ENCODE measurements at places on chromosomes 2 and 18. TPM values are rescaled to one million over a fixed set of nuclear protein-coding genes. Genes with fewer than 3 reads are reported as not detected.

Gene KCNJ3
- total RNA-seq = not detected

Gene ACMSD
- not detected for total RNA-seq

Gene ANKRD30BL
- not detected for total RNA-seq

Gene SLC66A2
- 32.0 TPM for total RNA-seq

- peak overlapping the region; percentile 61 for H3K4me3 ChIP-seq
- peak overlapping the region; percentile 97 for H3K27ac ChIP-seq
- no peaks in the 10 kb centered on the region for H3K36me3 ChIP-seq
- peaks cover 88% of the 10 kb centered on the region for H3K4me1 ChIP-seq
Observed at GRCh38 chr2:43174368-43174916, 52.0 kb downstream of the ZFP36L2 start.

GRCh38 chr18:27377251-27377650 lies 192.1 kb upstream of the CHST9 start:
- H3K4me3 ChIP-seq = no peak overlapping the region
- no peaks in the 10 kb centered on the region for H3K4me1 ChIP-seq
- DNase-seq = no peak

GRCh38 chr2:141311430-141311829 lies 819.4 kb downstream of the LRP1B start:
- DNase-seq = no peak
- no peaks in the 10 kb centered on the region for H3K27me3 ChIP-seq
- no peaks in the 10 kb centered on the region for H3K4me1 ChIP-seq
- no peak overlapping the region for H3K27ac ChIP-seq

DNA sequence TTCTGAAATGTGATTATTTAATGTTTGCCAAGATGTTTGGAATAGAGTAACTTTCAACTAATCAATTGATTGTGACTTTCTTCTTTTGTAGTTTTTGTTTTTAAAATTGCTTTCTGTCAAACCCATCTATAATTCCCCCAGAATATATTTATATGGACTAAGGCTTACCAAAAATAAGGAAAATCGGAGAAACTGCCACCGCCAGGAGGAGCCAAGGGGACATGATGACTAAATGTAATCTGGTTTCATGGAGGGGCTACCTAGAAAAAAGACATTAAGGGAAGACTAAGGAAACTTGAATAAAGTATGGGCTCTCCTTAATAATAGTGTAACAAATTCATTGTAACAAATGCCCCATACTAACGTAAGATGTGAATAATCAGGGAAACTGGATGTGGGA lies 19.5 kb downstream of the BOLA3 start:
- peaks cover 12% of the 10 kb centered on the region for H3K27me3 ChIP-seq
- no peak overlapping the region for H3K4me3 ChIP-seq
- peaks cover 2% of the 10 kb centered on the region for H3K36me3 ChIP-seq
- DNase-seq = no peak

GRCh38 chr2:12317814-12318426 lies 398.8 kb upstream of the TRIB2 start:
- H3K4me1 ChIP-seq = peaks cover 2% of the 10 kb centered on the region
- no peak overlapping the region for H3K27ac ChIP-seq
- no peaks in the 10 kb centered on the region for H3K36me3 ChIP-seq
- peaks cover 4% of the 10 kb centered on the region for H3K27me3 ChIP-seq
- DNase-seq = no peak

- no peak for DNase-seq
- H3K4me3 ChIP-seq = no peak overlapping the region
- H3K36me3 ChIP-seq = no peaks in the 10 kb centered on the region
- H3K27ac ChIP-seq = no peak overlapping the region
Observed at GRCh38 chr2:217068677-217069250, 208.9 kb upstream of the TNP1 start.

DNA sequence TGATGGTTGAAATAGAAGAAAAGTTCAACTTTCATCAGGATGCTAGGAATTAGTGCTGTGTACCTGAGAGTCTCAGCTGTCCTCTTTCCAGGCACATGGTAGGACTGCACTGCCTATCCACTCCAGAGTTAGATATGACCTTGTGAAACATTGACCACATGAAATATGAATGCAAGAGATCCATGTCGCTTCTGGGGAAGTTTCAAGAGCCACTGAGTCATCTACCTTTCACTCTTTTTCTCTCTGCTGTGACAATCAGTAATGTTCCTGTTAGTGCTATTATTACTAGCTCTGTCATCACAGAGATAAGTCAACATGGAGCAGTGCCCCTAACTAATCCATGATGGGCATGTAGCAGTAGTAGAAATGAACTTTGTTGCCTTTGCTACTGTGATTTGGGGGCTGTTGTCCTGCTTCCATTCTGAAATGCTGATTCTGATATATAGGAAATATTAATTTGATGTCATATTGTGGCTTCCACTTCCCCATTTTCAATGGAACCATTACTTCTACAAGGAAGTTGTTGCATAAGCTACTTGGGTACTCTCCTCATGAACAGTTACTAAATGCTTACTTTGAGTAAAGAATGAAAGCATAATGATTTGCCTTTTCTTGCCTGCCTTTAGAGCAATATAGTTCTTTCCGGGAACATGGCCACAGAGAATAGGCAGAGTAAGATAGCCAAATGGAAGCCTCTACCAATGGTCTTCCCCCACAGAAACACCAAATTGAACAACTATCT lies 192.8 kb upstream of the ZNF521 start:
- no peaks in the 10 kb centered on the region for H3K4me1 ChIP-seq
- H3K4me3 ChIP-seq = no peak overlapping the region
- no peak overlapping the region for H3K27ac ChIP-seq
- no peaks in the 10 kb centered on the region for H3K27me3 ChIP-seq
- no peak for DNase-seq

DNA sequence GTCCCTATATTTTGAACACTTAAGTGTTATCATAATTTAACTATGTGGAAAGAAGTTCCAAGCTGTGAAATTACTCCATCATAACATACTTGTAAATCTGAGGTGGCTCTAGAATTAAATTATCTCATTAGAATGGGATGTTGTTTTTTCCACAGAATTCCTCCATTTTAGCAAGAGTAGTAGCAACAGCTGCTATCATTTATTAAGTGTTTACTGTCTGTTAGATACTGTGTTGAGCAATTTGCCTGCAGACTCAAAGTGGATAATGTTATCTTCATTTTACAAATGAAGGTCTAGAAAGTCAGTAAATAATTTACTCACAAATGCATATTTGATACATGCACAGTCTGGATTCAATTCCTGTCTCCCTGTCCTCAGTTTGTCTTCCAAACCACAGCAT lies 504.8 kb upstream of the NRP2 start:
- H3K27ac ChIP-seq = no peak overlapping the region
- no peaks in the 10 kb centered on the region for H3K27me3 ChIP-seq
- H3K4me3 ChIP-seq = no peak overlapping the region
- H3K4me1 ChIP-seq = no peaks in the 10 kb centered on the region
- H3K36me3 ChIP-seq = no peaks in the 10 kb centered on the region
- DNase-seq = no peak

- no peak for DNase-seq
- H3K36me3 ChIP-seq = no peaks in the 10 kb centered on the region
- H3K27ac ChIP-seq = no peak overlapping the region
- no peaks in the 10 kb centered on the region for H3K4me1 ChIP-seq
- H3K4me3 ChIP-seq = no peak overlapping the region
Observed at GRCh38 chr2:88080545-88080944, 12.9 kb downstream of the SMYD1 start.

- H3K36me3 ChIP-seq = no peaks in the 10 kb centered on the region
- no peak for DNase-seq
- H3K27ac ChIP-seq = no peak overlapping the region
Observed at GRCh38 chr2:112840068-112840445, 3.5 kb upstream of the IL1B start.

GRCh38 chr18:51038110-51038509 lies 8.1 kb downstream of the SMAD4 start:
- DNase-seq = no peak
- peaks cover 33% of the 10 kb centered on the region for H3K36me3 ChIP-seq
- no peaks in the 10 kb centered on the region for H3K27me3 ChIP-seq
- H3K27ac ChIP-seq = no peak overlapping the region
- no peak overlapping the region for H3K4me3 ChIP-seq
- peaks cover 65% of the 10 kb centered on the region for H3K4me1 ChIP-seq

GRCh38 chr18:45891806-45892205 lies 66.3 kb downstream of the SIGLEC15 start:
- peaks cover 2% of the 10 kb centered on the region for H3K4me1 ChIP-seq
- no peak for DNase-seq
- no peak overlapping the region for H3K4me3 ChIP-seq
- no peak overlapping the region for H3K27ac ChIP-seq

DNA sequence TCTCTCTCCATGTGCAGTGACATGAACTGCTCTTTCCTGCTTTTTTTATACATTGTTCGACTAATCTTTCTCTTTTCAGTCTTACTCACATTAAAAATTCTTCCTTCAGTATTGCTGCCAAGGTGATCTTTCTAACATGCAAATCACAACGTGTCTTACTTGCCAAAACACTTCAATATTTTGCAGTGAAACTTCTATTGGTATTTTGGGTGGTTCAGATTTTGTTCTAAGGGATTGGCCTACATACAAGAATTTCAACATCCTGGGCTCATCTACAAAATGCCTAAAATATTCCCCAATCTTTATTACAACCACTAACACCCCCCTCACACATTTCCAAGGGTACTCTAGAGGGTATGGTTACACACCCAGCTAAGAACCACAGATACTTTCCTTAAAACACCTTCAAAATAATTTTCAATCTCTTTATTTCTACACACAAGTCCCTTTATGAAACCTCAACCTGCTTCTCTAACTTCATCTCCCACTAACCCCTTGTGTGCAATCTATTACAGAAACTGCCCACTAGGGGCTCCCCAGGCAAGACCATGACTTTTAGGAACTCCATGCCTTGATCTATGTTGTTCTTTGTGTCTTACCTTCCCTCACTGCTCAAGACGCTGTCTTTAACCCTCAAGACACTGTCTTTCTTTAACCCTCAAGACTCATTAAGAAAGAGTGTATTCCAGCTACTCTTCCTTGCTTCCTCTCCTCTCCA lies 50.9 kb downstream of the COL3A1 start:
- H3K4me1 ChIP-seq = no peaks in the 10 kb centered on the region
- no peak overlapping the region for H3K27ac ChIP-seq
- peaks cover 9% of the 10 kb centered on the region for H3K27me3 ChIP-seq
- no peaks in the 10 kb centered on the region for H3K36me3 ChIP-seq
- H3K4me3 ChIP-seq = no peak overlapping the region
- DNase-seq = no peak

GRCh38 chr2:168635065-168635577 lies 167.3 kb upstream of the NOSTRIN start:
- no peaks in the 10 kb centered on the region for H3K36me3 ChIP-seq
- no peaks in the 10 kb centered on the region for H3K4me1 ChIP-seq
- H3K4me3 ChIP-seq = no peak overlapping the region
